Bladder microvascular endothelial cell (primary cell): ENCODE measurements at places on chromosomes 5 and 9. TPM values are rescaled to one million over a fixed set of nuclear protein-coding genes. Genes with fewer than 3 reads are reported as not detected.

TYRP1 gene
- total RNA-seq = under 0.01 and 1.4 TPM in 2 replicates

SCAI gene
- 2.3 and 9.6 TPM in 2 replicates for total RNA-seq

FAM200C gene
- total RNA-seq = 2.1 and 4.4 TPM in 2 replicates

OR1Q1 gene
- total RNA-seq = not detected in 2 replicates

CNTNAP3 gene
- total RNA-seq = 18.5 and 104 TPM in 2 replicates

FAM153A gene
- not detected in 2 replicates for total RNA-seq

NRARP gene
- total RNA-seq = 28.1 and 30.0 TPM in 2 replicates

OBP2B gene
- total RNA-seq = not detected in 2 replicates

NIM1K gene
- total RNA-seq = not detected in 2 replicates

CRB2 gene
- total RNA-seq = not detected in 2 replicates

NDUFB6 gene
- 36.1 and 49.3 TPM in 2 replicates for total RNA-seq
